ENCODE measurements at places on chromosomes 16 and 17.

DNA sequence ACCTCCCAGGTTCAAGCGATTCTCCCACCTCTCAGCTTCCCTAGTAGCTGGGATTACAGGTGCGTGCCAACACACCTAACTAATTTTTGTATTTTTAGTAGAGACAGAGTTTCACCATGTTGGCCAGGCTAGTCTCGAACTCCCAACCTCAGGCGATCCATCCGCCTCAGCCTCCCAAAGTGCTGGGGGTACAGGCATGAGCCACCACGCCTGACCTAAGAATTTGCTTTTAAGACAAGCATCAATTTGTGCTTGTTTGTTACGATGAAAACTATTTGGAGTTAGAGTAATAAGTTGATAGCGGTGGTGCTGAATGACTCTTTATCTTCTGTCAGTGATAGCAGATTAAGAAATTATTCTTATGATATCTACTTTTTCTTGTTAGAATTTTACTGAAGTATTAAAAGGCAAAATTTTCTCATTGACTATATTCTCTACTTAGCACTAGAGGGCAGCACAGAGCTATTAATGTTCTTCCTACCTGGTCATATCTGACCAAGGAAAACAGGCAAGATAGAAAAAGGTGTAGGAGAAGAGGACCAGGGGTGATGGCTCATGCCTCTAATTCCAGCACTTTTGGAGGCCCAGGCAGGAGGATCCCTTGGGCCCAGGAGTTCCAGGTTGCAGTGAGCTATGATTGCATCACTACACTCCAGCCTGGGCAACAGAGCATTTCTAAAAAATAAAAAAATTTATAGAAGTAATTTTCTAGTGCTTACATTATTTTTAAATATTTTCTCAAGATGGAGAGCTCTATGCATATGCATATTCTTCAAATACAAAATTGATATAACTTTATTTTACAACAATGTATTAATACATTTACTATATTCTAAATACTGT is 24.5 kb downstream of the STXBP4 start:
- DNase-seq: peak; percentile 71

DNA sequence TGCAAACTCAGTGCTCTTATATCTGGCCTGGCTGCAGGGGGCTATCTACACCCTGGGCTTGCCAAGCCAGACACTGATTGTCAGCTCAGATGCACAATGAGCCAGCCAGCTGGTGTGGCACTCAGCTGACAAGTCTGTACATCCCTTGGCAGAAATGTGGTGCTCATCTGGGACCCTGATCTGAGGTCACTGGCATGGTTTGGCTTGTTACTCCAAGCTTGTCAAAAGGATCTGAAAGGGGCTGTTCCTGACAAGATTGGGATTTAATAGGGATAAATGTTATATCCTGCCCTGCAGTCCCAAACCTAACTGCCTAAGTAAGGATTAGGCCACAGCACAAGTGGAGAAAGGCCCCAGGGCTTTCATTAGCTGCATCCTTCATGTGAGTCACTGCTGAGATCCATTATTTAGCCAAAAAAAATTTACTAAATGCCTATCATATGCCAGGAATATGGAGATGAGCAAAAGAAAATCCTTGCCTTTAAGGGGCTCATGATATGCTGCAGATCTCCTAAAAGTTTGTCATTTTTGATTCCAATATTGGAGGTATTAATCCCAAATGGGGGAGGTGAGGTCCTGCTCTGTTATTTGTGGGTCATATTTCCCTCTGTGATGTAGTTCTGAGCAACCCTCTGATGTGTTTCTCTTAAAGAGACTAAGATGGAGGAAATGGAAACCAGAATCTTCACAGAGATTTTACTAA is 6.3 kb downstream of the SLC6A2 start:
- peak; percentile 82 for DNase-seq

DNA sequence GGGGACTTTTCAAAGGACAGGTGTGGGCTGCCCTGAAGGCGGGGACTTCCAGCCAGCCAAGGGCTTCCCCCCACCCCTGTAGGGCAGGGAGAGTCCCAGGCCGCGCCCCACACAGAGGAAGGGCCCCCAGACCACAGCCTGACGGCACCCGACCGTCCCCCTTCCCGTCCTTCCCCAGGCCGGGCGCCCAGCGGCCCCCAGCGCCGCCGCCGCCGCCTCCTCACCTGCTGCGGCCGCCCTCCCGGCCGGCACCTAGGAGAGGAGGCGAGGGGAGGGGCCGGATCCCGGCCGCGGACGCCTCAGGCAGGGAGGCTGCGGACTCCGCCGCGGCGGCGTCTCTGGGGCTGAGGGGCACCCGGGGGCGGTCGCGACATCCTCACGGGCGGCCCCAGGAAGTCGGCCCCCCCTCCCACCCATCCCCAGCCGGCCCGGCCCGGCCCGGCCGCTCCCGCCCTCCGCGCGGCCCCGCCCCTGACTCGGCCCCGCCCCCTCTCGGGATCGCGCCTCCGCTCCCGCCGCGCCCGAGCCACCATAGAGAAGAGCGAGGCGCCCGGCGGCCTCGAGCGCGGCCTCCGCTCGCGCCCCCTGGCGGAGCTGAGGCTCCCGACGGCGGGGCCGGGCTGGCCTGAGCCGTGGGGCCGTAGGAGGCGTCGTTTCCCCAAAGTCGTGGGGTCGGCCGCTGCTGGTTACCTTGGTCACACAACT is 25.5 kb upstream of the RFFL start:
- peak; percentile 85 for DNase-seq

DNA sequence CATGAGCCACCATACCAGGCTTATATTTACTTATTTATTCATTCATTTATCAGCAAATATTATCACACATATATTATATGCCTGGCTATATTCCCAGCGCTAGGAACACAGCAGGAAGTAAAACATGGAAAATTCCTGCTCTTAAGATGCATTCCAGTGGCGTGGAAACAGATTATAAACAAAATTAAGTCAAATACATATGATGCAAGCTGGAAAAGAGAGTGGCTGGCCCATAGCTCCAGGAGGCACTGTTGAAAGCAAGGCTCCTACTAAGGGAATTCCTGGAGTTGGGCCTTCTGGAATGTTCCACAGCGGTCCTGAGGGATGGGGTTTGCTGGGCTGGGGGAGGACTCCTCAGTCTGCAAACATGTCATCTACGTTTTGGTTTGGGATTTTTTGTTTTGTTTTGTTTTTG is 18.4 kb downstream of the ADCY9 start:
- no peak for DNase-seq

GRCh38 chr16:59161679-59162078 is 427.6 kb upstream of the GOT2 start:
- no peak for DNase-seq

DNA sequence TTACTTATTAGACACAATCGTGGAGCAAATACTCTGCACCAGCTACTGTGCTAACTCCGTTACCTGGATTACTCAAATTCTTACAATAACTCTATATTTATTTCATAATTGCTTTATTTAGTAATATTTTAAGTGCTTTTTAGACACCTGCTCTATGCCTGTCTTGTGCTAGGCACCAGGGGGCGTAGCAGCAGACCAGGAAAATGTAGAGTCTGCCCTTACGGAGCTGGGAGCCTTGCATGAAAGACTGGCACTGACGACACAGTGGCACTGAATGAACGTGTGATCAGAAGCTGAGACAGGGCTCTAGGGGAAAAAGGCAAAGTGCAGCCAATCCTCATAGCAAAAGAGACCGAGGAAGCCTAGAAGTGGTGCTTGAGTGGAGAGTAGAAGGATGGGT is 486.5 kb downstream of the CDH13 start:
- peak; percentile 54 for DNase-seq

DNA sequence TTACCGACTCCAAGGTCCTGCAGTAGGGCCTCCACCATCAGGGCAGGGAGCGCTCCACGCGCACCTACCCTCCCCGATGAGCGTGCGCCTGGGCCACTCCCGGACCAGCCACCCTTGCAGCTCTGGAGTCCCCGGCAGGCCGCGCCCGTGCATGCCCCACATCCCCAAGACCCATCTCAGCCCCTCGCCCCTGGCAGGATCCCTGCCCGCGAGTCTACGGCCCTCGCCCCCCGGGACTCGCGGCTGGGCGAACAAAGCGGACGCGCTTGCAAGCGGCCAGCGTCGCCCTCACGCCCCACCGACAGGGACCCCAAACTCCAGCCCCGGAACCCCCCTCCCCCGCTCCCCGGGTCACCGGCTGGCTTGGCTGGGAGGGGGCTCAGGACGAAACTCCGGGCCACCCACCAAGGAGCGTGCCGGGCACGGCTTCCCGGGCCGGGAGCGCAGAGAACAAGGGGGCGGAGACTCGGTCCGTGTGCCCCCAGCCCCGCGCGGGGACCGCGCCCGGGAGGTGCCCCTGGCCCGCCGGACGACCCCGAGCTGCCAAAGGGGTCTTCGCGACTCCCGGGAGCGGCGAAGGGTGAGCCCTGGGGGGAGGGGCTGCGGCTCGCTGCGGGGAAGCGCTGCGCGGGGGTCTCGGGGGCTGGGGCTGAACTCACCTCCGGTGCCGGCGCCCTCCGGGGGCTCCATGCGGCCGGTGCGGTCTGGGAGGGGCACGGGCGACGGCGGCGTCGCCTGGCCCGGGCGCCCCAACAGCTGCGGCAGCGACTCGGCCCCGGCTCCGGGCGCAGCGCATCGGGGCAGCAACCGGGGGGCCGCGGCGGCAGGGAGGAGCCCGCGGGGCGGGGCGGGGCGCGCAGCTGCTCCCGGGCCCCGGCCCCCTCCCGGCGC is at the start of gene DBNDD1:
Gene DBNDD1 (minus strand): TSS at position 805 of the 891 bp plus-strand sequence. CDS start 115 bp downstream, at position 690.
- peak; percentile 39 for DNase-seq

- no peak for DNase-seq
Observed at GRCh38 chr16:71811261-71811803, 2.7 kb upstream of the AP1G1 start.

- DNase-seq: peak; percentile 90
Observed at GRCh38 chr17:7308625-7309433, 1.4 kb downstream of the EIF5A start.

GRCh38 chr16:79535130-79535529 is 65.4 kb downstream of the MAF start:
- DNase-seq: no peak

DNA sequence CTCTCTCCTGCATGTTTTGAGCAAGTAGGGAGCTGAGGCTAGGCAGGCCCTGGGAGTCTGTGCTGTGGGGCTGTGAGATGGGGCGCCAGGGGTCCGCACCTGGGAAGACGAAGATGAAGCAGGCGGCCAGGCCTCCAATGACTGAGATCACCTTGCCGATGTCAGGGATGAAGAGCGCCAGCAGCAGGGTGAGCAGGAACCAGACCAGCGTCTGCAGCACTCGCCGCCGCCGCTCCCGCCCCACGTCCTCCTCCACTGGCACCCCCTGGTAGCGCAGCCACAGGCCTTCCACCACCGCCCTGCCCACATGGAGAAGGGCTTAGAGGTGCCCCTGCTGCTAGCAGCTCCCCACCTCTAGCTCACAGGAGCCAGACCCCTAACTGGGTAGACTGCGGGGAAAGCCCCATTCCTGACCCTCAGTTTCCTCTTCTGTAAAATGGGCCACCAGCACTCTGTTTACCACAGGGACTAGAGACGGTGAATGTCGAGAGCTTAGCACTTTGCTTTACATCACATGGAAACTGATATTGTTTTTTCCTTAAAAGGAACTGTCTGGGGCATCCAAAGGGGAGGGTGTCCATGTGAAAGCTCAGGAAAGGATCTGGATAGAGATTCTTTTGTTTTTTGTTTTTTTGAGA is 13.5 kb downstream of the SLC38A7 start:
- DNase-seq: no peak

DNA sequence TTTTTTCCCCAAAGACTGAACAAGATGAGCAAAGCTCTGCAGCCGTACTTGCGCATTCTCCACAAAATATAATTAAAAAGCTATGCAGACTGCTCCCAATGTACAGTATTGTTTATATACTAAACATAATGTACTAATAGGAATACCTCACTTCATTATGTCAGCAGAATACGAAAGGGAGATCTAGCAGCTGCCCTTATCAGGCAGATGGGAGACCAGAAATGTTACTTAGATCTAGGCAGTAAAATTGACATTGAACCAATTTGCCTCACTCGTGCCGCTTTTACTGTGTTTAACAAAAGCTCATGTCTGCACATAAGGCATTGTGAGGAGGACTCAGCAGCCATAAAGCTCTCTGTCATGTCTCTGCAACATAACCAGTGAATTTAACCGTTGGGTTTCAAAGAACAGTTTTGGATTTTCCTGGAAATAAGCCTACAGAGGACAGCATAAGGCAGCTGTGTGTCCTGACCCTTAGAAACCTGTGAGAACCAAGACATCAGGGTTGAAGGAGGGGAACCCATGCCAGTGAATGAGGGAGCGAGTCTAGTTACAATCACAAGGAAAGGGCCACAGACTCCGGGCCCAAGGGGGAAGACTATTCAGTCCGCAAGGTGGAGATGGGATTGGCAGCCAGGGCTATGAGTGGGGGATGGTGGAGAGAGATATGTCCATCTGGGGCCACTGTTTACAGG is 71.4 kb downstream of the GNAO1 start:
- no peak for DNase-seq

GRCh38 chr16:49641250-49641649 is 214.7 kb downstream of the ZNF423 start:
- no peak for DNase-seq

GRCh38 chr17:79824893-79825579 is 14.2 kb downstream of the CBX4 start:
- no peak for DNase-seq

- DNase-seq: no peak
Observed at GRCh38 chr17:74607221-74607620, 15.1 kb upstream of the CD300LD start.

GRCh38 chr17:1648173-1648962 is 1.3 kb downstream of the RILP start:
- DNase-seq: peak; percentile 29

GRCh38 chr17:58694826-58695225 is 2.4 kb downstream of the RAD51C start:
- DNase-seq: no peak

GRCh38 chr16:83336603-83337002 is 471.2 kb upstream of the HSBP1 start:
- peak; percentile 70 for DNase-seq

DNA sequence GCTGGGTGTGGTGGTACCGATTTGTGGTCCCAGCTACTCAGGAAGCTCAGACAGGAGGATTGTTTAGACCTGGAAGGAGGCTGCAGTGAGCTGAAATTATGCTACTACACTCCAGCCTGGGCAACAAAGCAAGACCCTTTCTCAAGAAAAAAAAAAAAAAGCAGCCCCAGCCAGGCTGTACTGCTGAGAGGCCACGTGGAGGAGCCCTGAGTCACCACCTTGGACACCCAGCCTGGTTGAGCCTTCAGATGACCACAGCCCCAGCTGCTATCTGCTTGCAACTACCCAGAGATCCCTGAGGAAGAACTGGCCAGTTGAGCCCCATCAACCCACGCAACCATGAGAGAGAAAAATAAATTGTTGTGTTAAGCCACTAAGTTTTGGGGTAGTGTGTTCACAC is 23.6 kb upstream of the GPRC5C start:
- DNase-seq: no peak
